LHCN-M2 (cell line): ENCODE measurements at places on chromosomes 3 and 15. TPM values are rescaled to one million over a fixed set of nuclear protein-coding genes. Genes with fewer than 3 reads are reported as not detected.

UBA7 gene
- 21.8 and 26.2 TPM in 2 replicates for total RNA-seq

CD80 gene
- total RNA-seq: not detected in 2 replicates

SERPINI1 gene
- 1.2 and 1.9 TPM in 2 replicates for total RNA-seq

SIDT1 gene
- not detected in 2 replicates for total RNA-seq

NUP210 gene
- total RNA-seq: not detected in 2 replicates

INAFM2 gene
- 16.4 and 19.7 TPM in 2 replicates for total RNA-seq

GOLGA6A gene
- total RNA-seq: not detected in 2 replicates

IL17RD gene
- 0.51 and 0.92 TPM in 2 replicates for total RNA-seq

PDZRN3 gene
- 6.5 and 6.7 TPM in 2 replicates for total RNA-seq

- DNase-seq: no peak
These were observed 533.9 kb downstream of the TBL1XR1 start for GRCh38 chr3:176663387-176663786.

DNA sequence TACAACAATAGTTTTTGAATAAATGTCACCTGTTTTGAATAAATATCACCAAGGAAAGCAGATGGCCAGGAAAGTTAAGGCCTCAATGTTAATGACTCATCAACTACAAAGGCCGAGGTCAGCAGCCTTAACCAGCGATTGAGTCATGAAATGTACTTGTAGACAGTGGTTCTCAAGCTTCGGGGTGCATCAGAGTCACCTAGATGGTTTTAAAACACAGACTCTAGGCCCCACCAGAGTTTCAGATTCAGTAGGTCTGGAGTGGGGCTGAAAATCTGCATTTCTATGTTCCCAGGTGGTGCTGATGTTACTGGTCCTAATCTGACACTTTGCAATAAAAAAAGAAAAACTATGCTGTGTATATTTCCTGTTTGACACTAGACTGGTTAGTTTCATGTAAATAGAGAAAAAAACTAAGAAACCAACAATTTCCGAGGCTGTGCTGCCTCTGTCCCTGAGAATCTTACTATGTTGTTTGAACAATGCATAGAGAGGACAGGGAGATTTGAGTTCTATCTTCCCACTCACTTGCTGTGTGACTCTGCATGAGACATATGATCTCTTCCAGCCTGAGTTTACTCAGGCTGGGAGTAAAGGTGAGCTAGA is 9.8 kb downstream of the RAB27A start:
- peak; percentile 96 for DNase-seq

DNA sequence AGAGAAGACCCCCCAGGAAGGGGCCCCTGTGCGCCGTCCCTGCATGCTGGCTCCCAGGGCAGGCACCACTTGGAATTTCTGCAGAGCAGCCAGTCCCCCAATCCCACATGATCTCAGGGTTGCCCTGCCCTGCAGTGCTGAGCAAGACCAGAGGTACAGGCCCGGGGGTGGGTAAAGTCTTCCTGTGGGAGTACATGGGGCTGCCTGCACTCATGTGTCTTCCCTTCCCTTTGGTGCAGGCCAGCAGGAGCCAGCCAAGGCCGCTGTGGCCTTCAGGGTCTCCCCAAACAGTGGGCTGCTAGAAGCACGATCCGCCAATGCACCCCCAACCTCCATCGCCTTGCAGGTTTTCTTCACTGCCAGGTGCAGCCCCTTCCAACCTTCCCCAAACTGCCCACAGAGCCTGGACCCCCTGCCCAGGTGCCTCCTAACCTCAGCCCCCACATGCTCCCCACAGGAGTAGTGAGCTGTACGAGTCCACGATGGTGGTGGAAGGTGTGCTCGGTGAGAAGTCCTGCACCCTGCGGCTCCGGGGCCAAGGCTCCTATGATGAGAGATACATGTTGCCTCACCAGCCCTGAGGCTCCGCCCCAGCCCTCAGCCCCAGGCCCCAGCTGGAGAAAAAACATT is 15.0 kb downstream of the ACAA1 start:
- DNase-seq: no peak

GRCh38 chr3:53380306-53380705 is 33.0 kb upstream of the DCP1A start:
- no peak for DNase-seq

GRCh38 chr3:148951599-148952361 is 39.6 kb upstream of the GYG1 start:
- no peak for DNase-seq

- no peak for DNase-seq
These were observed 20.2 kb downstream of the CFAP91 start for GRCh38 chr3:119723022-119723421.

- peak; percentile 58 for DNase-seq
These were observed 72.8 kb upstream of the ITGA11 start for GRCh38 chr15:68504681-68505170.

GRCh38 chr3:170494766-170495165 is 76.1 kb downstream of the CLDN11 start:
- no peak for DNase-seq

GRCh38 chr15:32705446-32705845 is 12.4 kb upstream of the GREM1 start:
- DNase-seq: no peak

DNA sequence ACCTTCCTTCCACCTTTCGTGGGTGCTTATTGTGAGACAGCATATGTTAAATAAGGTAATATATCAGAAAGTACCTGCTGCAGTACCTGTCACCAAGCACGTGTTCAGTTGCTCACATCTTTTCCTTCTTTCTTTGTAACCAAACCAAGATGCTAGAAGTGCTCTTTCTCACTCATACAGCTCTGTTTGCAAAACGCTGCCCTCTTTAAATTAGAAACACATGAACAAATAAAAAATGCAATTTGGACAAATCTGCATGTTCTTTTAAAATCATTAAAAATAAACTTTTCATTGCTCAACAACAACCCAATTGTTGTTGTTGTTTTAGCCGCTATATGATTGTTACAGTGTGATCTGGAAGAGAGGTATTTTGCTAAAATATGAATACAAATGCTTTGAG is 193.5 kb upstream of the ZBTB20 start:
- DNase-seq: no peak

GRCh38 chr3:13042127-13042701 is 31.0 kb downstream of the IQSEC1 start:
- no peak for DNase-seq

- peak; percentile 34 for DNase-seq
These were observed 74.2 kb downstream of the CRTC3 start for GRCh38 chr15:90603893-90604292.

DNA sequence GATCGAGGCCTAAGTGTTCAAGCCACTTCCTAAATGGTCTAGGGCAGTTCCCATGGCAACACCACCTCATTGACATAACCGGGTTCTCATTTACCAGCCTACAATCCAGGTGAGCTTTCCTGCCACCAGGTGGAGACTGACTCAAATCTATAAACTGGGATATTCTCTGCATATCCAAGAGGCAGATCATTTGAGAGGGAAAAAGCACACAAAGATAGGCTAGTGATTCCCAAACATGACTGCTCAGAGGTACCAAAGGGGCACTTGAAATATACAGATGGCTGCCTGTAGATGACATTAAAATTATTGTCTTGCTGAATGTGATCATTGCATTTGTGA is 141.3 kb upstream of the PROK2 start:
- peak; percentile 6 for DNase-seq

- no peak for DNase-seq
These were observed 82.5 kb downstream of the CHST2 start for GRCh38 chr3:143201870-143202752.

DNA sequence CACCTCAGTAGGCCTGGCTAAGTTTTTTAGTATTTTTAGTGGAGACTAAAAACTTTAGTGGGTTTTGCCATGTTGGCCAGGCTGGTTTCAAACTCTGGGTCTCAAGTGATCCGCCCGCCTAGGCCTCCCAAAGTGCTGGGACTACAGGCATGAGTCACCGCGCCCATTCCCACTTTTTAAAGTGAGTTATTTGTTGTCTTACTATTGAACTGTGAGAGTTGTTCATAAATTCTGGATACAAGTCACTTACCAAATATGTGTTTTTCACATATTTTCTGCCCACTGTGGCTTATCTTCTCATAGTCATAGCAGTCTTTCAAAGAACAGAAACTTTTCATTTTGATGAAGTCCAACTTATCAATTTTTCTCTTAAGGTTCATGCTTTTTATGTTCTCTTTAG is 29.9 kb upstream of the SPSB4 start:
- peak; percentile 61 for DNase-seq

GRCh38 chr3:108136561-108137459 is 46.0 kb upstream of the CD47 start:
- no peak for DNase-seq
